Gastroesophageal sphincter (tissue), 4 donors: ENCODE measurements at places on chromosomes 3 and 15. TPM values are rescaled to one million over a fixed set of nuclear protein-coding genes. Genes with fewer than 3 reads are reported as not detected.

The FANCD2OS gene
- not detected for total RNA-seq

The NANOGP8 gene
- not detected for total RNA-seq

The TMEM40 gene
- not detected for total RNA-seq

The GPR156 gene
- 0.40 TPM for total RNA-seq

The TNNC1 gene
- 2.4 TPM for total RNA-seq

The ISLR gene
- 152 TPM for total RNA-seq
